A549 treated with CORT108297 at 1 μM for 4 hours (cell line): ENCODE measurements at places on chromosomes 7 and 10. TPM values are rescaled to one million over a fixed set of nuclear protein-coding genes. Genes with fewer than 3 reads are reported as not detected.

BTBD16 gene
- 0.35 to 0.82 TPM (median 0.64 TPM) in 5 replicates for total RNA-seq

SAMD9L gene
- total RNA-seq = 0.49 to 1.0 TPM (median 0.81 TPM) in 5 replicates

ZNF804B gene
- not detected in 5 replicates for total RNA-seq

ADAMTS14 gene
- total RNA-seq = 0.05 to 0.10 TPM (median 0.09 TPM) in 5 replicates

OPN4 gene
- not detected in 5 replicates for total RNA-seq

OGDHL gene
- total RNA-seq = 0.10 to 0.32 TPM (median 0.23 TPM) in 5 replicates

EPHB6 gene
- total RNA-seq = 0.24 to 0.44 TPM (median 0.32 TPM) in 5 replicates

FUOM gene
- 12.2 to 17.4 TPM (median 16.2 TPM) in 5 replicates for total RNA-seq
